Endothelial cell of umbilical vein (primary cell): ENCODE measurements at places on chromosomes 12 and 14. TPM values are rescaled to one million over a fixed set of nuclear protein-coding genes. Genes with fewer than 3 reads are reported as not detected.

DNA sequence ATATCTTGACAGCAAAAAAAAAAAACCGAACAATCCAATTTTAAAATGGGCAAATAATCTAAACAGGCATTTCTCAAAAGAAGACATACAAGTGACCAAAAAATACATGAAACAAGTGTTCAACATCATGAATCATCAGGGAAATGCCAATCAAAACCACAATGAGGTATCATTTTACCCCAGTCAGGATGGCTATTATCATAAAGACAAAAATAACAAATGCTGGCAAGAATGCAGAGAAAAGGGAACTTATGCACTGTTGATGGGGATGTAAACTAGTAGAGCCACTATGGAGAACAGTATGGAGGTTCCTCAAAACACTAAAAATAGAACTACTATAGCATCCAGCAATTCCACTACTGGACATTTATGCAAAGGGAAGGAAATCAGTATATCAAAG is 448.2 kb downstream of the RGS6 start:
- DNase-seq: no peak

Gene OR4E1
- not detected in 2 replicates for total RNA-seq

Gene CCDC177
- total RNA-seq: not detected in 2 replicates

Gene SLCO1A2
- total RNA-seq: not detected in 2 replicates

Gene SYNDIG1L
- not detected in 2 replicates for total RNA-seq

Gene GPR65
- 0.07 TPM in 1 of 2 replicates, not detected in the other for total RNA-seq

Gene HNF1A
- total RNA-seq: not detected in 2 replicates

GRCh38 chr12:4580281-4580688 is 18.3 kb downstream of the DYRK4 start:
- no peak for DNase-seq

DNA sequence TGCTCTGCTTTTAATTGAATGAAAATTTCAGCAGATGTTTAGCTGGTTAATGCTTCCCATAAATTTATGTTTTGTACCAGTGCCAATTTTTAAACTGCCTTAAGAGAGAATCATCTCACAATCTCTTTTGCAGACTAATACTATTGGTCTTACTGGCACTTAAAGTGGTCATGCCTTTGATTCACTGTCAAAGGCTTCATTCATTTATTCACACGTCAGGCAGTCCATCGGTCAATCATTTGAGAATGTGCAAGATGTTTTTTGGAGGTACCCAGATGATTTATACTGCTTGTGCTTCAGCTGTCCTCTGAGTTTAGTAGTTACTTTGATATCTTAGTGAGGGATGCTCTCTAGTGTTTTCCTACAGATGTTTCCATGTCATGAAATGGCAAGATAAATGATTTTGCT is 83.4 kb downstream of the NAV3 start:
- DNase-seq: no peak

Gene ESYT1
- total RNA-seq: 133 and 161 TPM in 2 replicates

GRCh38 chr14:30748343-30748742 is 126.0 kb upstream of the COCH start:
- no peak for DNase-seq

Gene WIF1
- not detected in 2 replicates for total RNA-seq

- DNase-seq: no peak
Measured at GRCh38 chr12:4191642-4192041, 81.9 kb upstream of the CCND2 start.

- no peak for DNase-seq
Measured at GRCh38 chr12:89344043-89344861, 8.0 kb downstream of the DUSP6 start.

Gene FBXO34
- total RNA-seq: 14.2 and 16.5 TPM in 2 replicates

- no peak for DNase-seq
Measured at GRCh38 chr12:74539765-74540526, 2.3 kb downstream of the ATXN7L3B start.

- DNase-seq: no peak
Measured at GRCh38 chr12:70197345-70197744, 45.9 kb upstream of the CNOT2 start.

DNA sequence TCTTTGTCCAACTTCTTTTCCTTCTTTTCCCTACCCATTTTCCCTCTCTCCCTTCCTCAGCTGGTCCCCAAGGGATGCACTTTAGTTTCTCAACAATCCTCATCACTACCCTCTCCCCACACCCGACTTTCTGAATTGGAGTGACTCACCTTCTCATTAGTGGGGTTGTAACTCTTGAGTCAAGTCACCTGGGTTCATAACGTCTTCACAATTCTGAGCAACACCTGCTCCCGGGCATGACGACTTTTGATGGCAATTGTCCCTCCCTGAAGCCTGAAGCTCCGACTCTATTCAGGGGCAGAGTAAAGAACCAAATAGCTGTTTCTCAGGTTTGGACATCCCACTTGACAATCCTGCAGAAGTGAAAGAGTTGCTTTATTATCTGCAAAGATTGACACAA is 82.7 kb upstream of the OTX2 start:
- no peak for DNase-seq

DNA sequence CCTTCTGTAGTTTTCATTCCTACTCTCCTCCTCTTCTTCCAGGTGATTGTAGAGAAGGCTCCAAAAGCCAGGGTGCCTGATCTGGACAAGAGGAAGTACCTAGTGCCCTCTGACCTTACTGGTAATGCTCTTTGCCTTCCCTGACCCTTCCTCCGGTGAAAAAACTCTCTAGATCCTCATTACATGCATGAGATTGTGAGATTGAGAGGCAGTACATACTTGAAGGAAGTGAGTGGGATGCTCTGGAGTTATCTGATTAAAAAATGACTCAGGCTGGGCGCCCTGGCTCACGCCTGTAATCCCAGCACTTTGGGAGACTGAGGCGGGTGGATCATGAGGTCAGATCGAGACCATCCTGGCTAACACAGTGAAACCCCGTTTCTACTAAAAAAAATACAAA is 5.3 kb downstream of the GABARAPL1 start:
- DNase-seq: no peak

- DNase-seq: no peak
Measured at GRCh38 chr12:7498809-7499208, 4.8 kb downstream of the CD163 start.

DNA sequence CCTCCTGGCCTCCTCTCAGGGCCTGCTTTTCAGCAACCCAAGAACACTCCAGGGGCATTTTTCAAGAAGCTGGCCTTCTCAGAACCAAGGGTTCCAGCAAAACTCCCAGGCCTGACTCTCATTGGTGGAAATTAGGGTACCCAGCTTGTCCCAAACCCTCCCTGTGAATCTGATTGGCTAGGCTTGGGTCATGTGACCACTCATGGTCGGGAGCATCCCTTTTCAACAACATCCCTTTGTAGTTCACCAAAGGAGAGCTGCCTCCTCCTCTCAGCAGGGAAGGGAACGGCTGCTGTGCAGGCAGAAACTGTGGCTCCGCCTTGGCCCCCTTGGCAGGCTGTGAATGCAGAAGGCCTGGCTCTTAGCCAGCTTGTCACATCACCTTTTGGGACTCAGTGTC is 94.5 kb downstream of the AACS start:
- DNase-seq: no peak

DNA sequence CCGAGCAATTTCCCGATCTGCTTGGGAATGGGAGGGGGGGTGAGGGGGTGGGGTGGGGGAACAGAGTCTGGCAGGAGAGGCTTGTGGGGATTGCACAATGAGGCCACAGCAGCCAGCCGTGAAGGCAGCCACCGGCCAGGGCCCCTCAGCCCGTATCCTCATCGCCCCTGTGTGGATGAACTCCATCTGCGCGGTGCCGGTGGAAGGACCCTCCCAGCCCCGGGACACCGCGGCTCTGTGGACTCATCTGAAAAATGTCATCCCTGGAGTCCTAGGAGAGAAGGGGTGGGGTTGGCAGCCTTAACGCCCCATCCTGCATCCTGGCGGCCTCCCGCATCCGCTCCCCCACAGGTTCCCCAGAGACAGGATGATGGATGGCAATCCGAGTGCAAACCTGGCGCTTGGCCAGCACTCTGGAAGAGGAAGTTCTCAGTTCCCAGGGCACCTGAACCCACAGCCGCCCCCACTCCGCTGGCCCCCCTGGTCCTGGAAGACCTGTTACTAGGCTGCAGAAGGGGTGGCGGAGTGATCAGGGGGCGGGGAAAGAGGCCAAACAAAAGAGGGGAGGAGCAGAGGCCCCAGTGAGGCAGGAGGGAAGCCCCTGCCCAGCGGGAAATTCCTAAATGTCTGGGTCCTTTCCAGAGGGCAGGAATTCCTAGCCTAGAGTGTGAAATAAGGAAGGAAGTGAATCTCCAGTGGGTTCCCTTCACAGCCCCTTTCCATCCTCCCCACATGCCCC is 1.2 kb upstream of the TNFAIP2 start:
- peak; percentile 73 for DNase-seq

- DNase-seq: no peak
Measured at GRCh38 chr14:59249029-59249428, 60.6 kb downstream of the DAAM1 start.

DNA sequence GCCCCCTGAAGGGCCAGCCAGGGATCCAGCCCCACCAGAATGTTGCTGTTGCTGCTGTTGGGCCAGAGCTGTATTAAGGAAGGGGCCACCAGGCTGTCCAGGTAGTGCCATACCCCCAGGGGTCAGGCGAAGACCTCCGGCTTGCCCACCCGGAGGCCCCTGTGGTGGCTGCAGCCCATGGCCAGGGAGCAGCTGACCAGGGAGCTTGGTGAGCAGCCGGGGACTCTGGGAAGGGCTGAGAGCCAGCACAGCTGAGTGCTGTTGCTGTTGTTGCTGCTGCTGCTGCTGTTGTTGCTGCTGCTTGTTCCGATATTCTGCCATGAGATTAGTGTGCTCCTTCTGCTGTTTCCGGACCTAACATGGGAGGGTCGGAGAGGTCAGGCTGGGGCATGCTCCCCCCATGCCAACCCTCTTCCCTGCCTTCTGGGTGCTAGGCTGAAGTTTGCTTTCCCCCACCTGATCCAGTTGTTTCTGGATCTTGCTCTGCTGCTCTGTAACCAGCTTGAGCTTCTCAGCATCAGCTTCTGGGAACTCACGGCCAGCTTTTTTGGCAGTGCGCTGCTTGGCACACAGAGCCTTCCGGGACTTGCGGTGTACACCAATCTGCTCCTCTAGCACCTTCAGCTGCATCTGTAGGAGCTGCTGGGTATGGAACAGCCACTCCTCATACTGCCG is 15.2 kb upstream of the PRKAG1 start:
- DNase-seq: no peak

Gene ABHD12B
- total RNA-seq: not detected in 2 replicates

DNA sequence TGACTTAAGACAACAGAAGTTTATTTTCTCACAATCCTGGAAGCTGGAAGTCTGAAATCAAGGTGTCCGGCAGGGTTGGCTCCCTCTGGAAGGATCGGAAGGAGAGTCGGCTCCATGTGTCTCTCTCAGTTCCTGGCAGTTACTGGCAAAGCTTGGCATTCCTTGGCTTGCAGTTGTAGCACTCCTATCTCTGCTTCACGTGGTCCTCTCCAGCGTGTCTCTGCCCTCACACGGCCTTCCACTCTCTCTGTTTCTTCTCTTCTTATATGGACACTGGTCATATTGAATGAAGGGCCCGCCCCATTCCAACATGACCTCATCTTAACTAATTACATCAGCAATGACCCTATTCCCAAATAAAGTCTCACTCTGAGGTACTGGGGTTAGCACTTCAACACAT is 60.1 kb upstream of the TUNAR start:
- DNase-seq: no peak

DNA sequence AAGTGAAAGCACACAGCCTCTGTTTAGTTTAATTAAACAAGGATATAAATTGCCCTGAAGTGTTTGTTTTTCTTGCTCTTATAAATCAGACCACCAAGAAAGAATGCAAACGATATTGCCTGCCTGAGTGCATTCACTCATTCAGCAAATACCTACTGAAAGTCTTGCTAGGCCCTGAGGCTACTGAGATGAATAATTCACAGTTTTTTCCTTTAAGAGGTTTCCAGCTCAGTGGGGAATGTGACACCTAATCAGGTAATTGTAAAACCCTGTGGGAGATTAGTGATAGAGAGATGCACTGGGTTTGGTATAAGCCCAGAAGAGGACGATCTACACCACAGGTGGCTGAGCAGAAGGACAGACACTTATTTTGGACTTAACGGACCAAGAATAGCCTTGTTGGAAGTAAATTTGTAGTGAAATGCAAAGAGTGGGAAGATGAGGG is 151.4 kb downstream of the SLC35F4 start:
- no peak for DNase-seq

- no peak for DNase-seq
Measured at GRCh38 chr14:34605461-34605860, 24.5 kb downstream of the SNX6 start.

DNA sequence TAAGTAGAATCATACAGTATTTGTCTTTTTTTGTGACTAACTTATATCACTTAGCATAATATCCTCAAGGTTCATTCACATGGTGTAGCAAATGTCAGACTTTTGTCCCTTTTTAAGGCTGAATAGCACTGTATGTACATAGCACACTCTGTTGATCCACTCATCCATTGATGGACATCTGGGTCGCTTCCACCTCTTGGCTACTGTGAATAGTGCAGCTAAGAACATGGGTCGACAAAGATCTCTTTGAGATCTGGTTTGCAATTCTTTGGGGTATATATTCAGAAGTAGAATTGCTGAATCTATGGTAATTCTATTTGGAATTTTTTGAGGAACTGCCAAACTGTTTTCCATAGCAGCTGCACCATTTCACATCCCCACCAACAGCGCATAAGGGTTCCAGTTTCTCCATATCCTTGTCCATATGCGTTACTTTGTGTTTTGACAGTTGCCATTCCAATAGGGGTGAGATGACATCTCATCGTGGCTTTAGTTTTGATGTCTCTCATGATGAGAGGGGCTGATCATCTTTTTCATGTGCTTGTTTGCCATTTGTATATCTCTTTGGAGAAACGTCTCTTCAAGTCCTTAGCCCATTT is 73.9 kb downstream of the GLRX5 start:
- DNase-seq: no peak

DNA sequence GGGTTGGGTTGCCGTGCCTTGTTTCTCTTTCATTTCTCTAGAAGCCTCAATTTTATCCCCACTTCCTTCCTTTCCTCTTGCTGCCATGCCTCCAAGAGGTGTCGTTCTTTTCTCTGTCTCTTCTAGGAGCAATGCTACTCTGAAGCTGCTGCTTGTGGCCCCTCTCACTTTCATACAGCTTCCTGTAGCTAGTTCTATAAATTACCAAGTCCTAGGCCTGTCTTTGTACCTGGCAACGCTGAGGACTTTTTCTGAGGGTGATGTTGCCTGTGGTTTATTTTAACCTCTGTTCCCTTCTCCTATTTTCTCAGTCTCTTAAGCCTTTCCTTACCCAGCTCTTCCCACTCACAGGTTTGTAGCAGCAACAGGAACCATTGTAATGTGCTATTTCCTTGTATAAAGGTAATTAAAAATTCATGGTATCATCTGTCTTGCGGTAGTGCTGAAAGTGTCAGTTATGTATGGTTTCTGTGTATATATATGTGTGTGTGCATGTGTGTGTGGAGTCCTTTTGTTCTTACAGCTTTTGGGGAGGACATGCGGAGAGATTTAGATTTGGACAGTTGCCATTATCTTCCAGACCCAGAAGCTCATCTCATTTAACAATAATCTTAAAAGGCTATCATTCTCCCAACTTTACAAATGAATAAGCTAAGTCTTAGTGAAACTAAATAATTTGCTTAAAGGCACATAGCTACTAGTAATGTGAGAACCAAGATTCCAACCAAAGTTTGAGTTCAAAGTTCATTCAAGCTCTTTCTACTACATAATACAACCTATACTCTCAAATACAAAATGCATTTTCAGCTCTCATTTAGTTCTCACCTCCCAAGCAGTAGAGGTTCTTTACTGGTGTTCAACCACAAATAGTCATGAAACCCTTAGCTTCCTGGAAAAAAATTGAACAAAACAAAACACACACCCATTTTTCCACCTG is 43.8 kb downstream of the DDHD1 start:
- DNase-seq: peak; percentile 44
